Suppressor macrophage (primary cell): ENCODE measurements at places on chromosomes 12 and 14.

DNA sequence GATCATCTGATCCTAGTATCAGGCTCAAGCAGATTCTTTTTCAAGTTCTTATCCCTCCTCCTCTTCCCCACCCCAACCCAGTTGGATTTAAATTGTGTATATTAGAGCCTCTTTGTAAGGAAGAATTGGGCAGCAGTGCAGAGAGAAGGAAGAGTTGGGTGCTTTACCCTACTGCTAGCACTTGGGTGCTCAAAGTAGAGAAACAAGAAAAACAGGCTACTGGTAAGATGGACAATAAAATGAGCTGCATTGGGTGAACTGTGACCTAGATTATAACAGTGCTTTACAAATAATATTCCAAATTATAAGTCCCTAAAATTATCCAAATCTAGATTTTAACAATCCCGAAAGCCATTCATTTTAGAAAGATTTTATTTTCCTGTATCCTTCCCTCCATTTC lies 363.4 kb upstream of the GARIN6 start:
- DNase-seq = no peak

DNA sequence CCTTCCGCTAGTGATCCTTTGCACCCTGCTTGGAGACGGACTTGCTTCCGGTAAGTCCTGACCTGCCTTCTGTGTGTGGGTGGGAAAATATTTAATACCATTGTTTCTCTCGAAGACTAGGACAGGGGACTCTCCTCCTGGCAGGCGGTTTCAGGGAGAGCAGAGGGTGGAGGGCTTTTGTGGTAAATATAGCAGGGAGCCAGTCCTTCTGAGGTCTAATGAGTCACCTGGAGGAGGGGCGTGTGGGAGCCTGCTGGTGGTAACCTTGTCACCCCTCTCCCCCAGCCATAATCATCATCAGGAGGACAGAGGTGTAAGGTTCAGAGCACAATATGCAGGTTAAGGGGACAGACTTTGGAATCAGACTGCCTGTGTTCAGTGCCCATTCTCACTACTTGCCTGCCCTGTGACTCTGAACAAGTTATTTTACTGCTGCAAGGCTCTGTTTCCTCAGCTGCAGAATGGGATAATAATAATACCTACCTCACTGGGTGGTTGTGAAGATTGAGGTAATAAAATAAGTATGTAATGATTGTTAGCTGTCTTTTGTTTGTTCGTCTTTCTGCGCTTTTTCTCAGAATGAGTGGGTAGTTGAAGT lies 47.4 kb downstream of the SUSD6 start:
- no peak for DNase-seq

GRCh38 chr12:5506821-5507231 lies 74.9 kb downstream of the NTF3 start:
- no peak for DNase-seq

DNA sequence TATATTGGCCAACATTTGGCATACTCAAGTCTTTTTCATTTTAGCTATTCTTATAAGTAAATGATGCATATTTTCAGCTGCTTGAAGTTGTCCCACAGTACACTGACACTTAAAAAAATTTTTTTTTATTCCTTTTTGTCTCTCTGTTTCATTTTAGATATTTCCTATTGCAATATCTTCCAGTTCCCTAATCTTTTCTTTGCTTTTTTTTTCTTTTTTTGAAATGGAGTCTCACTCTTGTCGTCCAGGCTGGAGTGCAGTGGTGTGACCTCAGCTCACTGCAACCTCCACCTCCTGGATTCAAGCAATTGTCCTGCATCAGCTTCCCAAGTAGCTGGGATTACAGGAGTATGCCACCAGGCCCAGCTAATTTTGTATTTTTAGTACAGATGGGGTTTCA lies 217.4 kb upstream of the KRR1 start:
- no peak for DNase-seq

DNA sequence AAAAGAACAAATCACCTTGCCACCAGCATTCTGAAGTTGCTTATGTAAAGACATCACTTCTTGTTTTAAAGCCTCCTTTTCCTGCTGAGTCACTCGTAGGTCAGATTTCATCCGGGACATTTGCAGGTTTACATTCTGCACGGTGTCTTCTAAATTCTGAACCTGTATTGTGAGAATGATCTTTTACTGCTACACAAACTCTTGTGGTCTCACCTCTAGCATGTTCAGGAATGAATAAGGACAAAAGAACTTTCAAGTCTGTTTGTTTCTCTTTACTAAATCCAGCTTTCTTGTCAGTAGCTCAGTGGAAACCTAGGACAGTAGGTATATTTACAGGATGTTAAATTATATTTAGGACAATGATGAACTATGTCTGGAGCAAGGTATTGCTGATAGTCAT lies 73.5 kb upstream of the SAV1 start:
- DNase-seq = no peak

- no peak for DNase-seq
These were observed 2.4 kb upstream of the ADCY4 start for GRCh38 chr14:24337144-24337823.

GRCh38 chr12:78035901-78036606 lies 205.4 kb downstream of the NAV3 start:
- DNase-seq = no peak

- no peak for DNase-seq
These were observed 42.3 kb upstream of the MMP17 start for GRCh38 chr12:131785763-131786330.

DNA sequence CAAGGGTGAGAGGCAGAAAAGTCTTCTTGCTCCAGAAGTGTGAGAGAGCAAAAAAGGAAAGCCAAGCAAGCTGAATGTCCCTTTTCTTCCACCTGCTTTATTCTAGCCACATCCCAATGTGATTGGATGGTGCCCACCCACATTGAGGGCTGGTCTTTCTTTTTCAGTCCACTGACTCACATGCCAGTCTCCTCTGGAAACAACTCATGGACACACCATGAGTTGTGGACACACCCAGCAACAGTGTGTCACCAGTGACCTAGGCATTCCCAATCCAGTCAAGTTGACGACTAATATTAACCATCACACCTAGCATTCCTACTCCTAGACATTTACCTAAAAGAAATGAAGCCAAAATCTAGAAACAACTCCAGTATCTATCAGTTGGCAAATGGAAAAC lies 7.2 kb upstream of the DICER1 start:
- DNase-seq = no peak
